ENCODE measurements at places on chromosomes 2 and 18. TPM values are rescaled to one million over a fixed set of nuclear protein-coding genes. Genes with fewer than 3 reads are reported as not detected.

DNA sequence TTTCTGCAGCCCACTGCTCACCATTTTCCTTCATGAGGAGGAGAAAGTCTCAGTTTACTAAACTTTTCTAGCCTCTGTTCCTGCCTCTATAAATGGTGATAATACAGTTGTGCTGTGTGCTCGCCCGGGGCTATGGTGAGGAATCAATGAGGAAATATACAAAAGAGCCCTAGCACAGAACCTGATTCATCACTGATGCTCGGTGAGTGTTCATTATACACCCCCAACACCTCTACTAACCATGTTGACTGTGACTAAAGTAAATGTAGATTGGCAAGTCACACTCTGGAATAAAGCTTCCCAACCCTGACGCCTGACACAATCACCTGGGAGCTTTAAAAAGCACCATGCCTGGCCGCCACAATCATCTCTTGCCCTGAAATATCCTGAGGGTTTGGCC lies 118.8 kb upstream of the CYP1B1 start:
- DNase-seq = no peak

- DNase-seq = no peak
Measured at GRCh38 chr2:27955384-27956161, 65.0 kb downstream of the BABAM2 start.

DNA sequence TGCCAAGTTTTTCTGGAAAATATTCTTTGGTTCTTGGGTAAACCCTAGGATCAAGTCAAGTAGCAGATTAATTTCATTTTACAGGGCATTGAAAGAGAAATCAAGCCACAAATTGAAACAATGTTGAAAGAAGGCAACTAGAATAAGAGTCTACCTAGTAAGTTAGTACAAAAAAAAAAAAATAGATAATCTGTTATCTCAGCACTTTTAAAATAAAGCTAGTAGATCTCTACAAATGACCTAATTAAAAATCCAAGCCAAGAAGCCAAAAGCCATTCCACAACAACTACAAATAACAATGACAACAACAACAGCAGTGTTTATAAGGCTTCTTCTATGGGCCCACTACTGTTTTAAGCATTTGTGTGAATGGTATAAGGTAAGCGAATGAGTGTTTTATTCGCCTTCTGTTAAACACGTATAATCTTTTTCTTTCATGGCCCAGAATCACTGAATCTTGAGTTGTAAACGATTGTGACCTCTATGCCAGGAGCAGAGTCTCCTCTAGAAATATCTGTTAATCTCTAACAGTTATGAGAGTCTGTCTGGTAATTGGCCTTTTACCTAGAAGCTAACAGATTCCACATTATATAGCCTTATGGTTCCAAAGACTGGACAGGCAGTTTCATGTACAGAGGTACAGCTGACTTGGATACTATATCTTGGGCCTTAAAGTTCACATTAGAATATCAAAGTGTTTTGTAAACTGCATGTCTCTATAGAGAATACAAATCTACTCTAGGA lies 28.6 kb upstream of the CUL3 start:
- no peak for DNase-seq

DNA sequence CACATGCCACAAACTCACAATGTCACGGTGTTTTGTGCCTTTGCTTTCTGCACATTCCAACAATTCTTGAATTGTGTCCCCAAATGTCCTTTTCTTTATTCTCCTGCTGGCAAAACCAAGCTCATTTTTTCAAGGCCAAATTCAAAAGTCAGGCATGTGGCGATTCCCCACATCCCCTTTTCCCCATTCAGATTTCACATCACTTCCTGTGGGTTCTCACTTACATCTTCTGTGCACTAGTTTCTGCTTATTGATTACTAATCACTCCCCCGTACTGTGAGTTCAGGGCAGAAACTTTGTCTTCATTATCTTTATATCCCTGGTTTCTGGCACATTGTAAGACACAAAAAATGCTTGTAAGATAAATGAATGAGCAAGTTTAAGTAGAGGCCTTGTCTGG lies 69.2 kb downstream of the AP1S3 start:
- DNase-seq = no peak

Gene EVA1A
- polyA plus RNA-seq = 12.9 TPM

GRCh38 chr18:70376137-70376913 lies 87.5 kb downstream of the SOCS6 start:
- no peak for DNase-seq

- DNase-seq = no peak
Measured at GRCh38 chr2:144469798-144470197, 50.1 kb downstream of the ZEB2 start.

DNA sequence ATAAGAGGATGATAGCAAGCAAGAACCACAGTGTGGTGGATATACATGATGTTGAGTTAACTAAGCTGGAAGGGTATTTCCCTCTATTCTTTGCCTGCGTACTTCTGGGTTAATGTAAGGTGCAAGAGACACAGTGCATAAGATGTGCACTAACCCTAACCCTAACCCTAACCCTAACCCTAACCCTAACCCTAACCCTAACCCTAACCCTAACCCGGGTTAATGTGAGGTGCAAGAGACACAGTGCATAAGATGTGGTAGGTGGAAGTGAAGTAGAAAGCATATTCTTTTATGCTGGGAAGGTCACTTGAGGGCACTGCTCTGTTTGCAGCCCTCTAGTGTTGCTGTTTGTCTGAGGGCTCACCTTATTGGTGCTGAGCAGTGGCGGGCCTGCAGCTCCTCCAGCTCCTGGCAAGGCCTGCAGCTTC lies 181.5 kb upstream of the ITGA4 start:
- DNase-seq = no peak

Gene AGFG1
- polyA plus RNA-seq = 83.1 TPM

DNA sequence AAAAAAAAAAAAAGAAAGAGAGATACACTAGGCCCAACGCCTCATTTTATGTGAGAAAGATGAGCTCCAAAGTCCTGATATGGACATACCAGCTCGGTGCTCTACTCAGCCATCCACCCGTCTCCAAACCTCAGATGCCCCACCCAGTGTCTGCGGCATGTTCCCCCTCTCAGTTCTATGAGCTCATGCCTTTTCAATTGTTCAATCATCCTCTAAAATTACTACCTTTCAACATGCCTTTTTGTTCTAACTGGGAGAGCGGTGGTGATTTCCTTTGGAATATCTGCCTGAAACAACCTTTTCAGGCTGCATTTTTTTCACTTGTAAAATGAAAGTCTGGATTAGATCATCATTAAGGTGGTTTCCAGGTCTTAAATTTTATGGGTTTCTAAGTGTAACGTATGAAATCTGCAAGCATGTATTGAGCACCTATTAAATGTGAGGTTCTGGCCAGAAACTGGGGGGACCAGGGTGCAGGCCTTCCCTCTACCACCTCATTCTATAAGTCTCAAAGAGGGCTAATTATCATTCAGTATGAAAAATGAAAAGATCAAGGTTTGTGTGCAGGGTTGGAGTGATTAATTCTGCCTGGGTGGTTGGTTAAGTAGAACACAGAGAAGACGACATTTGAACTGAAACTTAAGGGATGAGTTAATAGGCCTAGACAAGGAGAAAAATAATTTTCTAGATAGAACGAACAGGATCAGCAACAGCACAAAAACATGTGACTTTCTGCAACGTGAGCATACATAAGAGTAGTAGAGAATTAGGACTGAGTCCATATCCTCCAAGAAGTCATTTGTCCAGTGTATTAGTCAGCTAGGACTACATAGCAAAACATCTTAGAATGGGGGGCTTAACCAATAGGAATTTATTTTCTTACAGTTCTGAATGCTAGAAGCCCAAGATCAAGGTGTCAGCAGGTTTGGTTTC lies 87.4 kb upstream of the GLS start:
- no peak for DNase-seq

- no peak for DNase-seq
Measured at GRCh38 chr2:40213071-40213470, 238.8 kb downstream of the SLC8A1 start.

DNA sequence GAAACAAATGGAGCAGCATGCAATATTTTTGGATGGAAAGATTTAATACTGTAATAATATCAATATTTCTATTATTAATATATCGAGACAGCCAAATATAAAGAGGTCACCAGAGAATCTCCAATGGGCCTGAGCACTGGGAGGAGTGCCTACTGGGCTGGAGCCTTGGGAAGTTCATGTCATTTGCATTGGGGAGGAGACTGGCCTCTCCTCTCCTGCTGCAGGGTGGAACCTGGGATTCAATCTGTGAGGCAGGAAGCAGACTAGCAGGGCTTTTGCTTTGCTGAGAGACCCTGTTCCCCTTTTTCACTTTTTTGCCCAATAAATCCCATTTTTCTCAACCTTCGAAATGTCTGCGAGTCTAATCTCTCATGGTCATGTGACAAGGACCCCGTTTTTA lies 390.6 kb upstream of the CYRIA start:
- no peak for DNase-seq

DNA sequence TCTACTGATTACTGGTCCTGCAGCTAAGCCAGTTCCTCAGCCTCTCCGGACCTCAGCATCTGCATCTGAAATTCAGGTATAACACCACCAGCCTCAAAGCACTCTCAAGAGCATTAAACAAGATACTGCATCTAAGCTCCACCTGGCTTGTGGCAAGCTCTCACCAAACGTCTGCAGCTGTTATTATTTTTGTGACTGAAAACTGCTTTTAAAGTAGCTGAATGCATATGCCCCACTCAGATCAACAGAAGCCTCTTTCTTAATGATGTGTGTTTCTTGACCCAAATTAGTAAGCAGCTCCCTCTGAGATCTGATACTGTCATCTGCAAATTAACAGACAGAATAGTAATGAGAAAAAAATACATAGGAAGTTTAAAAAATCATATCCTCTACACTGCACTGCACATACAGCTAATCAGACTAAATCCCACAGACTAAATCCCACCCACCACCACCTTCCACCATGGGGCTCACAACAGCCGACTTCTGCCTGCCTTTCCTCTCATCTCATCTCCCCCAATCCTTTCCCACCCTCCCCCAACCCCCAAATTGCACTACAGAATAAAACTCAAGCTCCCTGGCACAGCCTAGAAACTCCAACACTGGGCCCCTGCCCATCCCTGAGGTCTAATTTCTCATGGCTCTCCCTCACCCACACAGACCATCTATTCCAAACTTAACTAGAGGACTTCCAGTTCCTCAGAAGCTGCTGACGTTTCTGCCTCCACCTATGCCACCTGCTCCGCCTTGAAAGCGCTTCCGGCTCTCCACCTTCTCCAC lies 52.9 kb downstream of the TMEM163 start:
- DNase-seq = no peak

- DNase-seq = no peak
Measured at GRCh38 chr2:215958257-215958656, 55.1 kb downstream of the MREG start.
